ENCODE measurements at places on chromosomes 5 and 9.
A peak's percentile ranks its signal among the peaks of the same experiment; 100 is the strongest.

DNA sequence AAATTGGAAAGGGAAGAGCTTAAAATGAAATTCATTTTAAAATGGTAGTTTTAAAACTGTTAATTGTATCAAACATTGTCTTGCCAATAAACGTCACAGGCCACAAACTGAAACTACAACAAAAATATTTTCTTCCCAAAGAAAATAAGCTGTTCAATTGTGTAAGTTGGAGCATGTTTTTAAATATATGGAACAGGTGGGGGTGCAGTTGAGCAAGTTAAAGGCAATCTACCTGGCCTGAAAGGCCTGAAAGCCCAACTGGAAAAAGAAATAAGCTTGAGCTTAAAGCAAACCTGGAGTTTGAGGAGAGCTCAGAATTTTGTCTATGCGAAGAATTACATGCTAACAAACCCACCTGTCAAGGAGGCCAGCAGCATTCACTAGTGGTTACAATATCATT is 439.5 kb downstream of the ACTL7B start:
- no peak for DNase-seq

GRCh38 chr9:69085569-69086283 is 50.2 kb downstream of the FXN start:
- DNase-seq, result no peak

DNA sequence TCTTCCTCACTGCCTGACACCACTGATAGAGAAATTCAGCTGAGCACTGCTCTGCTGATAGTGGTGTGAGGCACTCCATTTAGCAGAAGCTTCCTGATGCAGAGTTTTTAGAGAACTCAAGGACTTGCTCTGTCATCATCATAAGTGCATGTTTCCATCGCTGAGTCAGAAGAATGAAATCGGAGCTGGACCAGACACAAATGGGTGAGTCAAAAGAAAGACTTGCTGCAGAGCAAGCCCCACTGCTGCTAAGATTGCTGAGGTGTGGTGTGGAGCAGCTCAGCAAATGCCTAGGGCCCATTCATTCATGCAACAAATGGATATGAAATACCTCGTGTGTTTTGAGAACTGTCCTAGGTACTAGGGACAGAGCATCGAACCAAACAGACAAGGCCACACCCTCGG is 410.2 kb upstream of the SLC30A5 start:
- no peak for DNase-seq

- DNase-seq, result no peak
These were observed 9.5 kb downstream of the SIL1 start for GRCh38 chr5:139188558-139189270.

DNA sequence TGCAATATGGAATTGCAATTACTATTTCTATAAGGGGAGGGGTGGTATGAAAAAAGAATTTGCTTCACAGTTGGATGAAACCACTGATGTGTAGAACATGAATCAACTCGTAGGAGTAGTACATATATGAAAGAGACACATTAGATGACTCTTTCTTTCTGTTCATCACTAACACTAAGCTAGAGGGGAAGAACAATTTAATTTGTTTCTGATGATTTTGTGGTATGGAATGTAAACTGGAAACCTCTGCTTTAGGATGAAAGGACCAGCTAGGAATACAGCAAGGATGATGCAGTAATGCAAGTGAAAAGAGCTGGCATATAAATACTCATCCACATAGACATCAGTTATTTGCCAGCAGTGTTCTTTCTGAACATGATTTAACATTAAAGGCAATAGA is 113.4 kb downstream of the PAPPA start:
- DNase-seq, result no peak

GRCh38 chr9:91495450-91495849 is 71.8 kb upstream of the NFIL3 start:
- DNase-seq, result no peak

DNA sequence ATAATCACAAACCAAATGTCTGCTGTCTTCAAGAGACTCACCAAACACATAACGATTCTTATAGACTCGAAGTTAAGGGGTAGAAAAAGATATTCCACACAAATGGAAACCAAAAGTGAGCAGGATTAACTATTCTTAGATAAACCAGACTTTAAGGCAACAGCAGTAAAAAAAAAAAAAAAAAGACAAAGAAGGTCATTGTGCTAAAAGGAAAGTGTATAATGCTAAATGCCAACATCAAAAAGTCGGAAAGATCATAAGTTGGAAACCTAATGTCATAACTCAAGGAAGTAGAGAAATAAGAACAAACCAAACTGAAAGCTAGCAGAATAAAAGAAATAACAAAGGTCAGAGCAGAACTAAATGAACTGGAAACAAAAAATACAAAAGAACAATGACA is 714.6 kb downstream of the SEMA5A start:
- DNase-seq, result no peak

DNA sequence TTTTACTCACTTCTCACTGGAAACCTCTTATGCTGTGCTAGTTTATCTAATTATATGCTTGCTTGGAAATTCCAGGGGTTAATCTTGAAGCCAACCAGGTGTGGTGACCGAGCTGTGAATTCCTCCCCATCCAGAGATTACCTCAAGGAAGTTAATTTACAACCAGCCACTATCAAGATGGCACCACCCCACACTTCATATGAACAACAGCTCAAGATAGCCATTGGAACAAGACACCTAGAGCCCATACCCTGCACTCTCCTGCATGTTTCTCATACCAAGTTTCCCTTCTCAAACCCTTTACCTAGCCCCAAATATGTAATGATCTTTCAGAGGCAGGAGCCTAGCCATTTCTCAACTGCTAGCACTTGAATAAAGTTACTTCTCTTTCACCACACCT is 2156.9 kb upstream of the C9orf72 start:
- no peak for DNase-seq

DNA sequence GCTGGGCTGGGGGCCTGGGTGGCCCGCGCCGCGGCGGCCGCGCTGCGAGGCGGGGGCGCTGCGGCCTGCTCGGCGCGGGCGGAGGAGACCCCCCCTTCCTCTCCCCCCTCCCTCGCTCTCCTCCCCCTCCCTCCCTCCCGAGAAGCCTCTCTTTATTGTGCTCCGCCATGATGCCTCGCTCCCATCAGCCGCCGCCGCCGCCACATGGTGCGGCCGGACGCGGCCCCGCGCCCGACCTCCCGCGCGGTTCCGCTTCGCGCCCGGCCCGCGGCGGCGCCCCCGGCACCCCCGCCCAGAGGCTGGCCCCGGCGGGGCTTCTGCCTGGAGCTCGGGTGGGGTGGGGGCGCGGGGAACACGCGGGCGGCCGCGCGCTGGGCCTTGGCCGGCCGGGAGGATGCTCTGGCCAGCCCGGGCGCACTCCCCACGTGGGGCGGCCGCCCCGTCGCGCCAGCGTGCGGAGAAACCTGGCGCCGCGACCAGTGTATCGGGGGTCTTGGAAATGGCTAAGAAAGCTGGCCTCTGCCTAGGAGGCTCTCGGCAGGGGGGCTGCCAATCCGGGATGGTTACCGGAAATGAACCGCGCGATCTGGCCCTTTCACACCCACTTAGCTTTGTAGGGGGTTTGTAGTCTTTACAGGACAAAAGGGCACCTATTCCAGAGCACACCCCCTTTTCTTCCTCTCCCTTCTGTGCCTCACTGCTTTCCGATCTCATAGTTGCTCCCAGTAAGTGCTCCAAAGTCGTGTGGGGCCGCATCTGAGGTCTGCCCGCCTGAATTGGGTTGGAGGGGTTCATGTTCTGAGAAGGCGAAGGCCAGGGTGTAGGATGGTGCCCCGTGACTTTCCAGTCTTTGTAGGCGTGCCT is 1.0 kb downstream of the SET start:
- peak; percentile 24 for DNase-seq

- no peak for DNase-seq
These were observed 8.2 kb downstream of the BNIP1 start for GRCh38 chr5:173152547-173152946.

DNA sequence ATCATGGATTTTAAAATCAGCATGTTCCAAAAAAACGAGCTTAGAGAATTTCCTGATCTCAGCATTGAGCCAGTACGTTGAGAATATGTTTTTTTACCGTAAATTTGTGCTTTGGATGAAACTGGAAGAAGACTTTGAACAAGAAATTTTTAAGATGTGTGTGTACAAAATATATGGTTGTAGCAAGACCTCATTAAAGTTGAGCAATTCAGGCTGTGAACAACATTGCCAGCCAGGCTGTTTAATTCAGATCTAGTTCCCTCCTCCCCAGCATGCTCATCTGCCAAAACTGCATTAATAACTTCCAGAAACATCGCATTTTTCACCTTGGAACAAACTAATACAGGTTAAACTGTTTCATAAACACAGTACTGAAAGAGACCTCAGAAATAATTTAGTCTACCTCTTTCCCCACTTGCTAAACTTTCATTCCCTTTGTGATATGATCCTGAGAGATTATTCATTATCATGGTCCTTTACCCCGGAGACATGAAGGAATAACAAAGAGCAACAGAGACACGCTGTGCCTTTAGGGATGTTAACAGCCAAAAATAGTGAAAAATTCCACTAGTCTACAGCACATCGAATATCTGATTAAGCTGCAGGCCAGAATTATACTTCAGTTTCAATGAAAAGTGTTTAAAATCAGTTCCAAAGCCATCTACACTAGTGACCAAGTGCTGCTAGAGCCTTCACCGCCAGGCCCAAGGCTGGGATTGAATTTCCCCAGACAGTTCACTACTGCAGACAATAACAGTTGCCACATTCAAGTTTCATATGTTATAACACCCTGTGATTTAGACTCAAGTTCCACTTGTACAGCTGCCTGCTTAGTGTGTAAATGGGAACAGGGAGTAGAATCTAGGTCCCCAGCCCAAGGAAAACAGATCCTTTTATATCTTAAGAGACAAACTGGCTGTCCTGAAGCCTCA is 89.6 kb downstream of the EFNA5 start:
- no peak for DNase-seq

DNA sequence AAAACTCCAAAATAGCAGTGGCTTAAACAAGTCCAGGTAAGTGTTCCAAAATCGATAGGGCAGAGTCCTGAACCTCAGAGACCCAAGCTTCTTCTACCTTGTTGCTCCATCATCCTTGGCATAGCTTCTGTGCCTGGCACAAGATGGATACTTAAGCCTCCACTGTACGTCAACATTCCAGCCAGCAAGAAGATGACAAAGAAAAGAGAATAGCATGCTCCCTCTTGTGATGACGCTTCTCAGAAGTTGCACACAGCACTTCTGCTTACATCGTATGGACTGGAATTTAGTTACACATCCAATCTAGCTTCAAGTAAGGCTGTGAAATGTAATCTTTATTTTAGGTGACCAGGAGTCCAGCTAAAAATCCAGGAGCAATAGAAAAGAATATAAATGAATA is 227.4 kb downstream of the ESM1 start:
- DNase-seq, result no peak

DNA sequence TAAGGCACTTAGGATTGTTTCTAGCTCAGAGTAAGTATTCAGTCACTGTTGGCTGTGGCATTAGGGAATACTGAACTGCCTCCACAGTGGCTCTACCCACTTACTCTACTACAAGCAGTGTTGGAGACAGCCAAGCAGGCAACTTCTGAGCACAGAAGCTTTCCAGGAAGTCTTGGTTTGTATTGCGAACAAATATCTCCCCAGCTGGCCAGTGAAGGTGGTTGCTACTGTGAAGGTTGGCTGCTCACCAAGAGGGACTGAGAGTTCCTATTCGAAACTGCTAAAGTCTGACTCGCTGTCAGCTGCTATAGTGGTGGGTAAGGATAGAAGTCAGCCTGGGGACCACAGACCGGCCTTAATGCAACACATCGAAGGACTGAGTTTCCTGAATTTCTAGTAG is 319.1 kb downstream of the KIF4B start:
- no peak for DNase-seq

DNA sequence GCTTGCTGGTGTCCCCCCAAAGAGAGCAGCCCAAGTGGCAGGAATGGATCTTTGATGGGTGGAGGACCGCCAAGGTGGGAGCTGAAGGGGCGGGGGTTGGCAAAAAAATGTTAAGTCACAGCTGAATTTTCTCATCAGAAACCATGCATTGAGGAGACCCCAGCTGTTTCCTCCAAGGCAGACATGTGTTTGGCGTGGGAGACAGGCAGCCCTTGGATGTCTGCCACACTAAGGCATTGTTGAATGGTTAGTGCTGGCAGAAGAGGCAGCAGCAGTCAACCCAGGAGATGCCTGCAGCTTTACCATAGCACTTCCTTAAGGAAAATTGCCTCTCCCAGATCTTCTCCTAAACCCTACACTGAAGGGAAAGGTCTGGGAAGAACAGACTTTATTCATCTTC is 394.9 kb upstream of the CD180 start:
- no peak for DNase-seq

DNA sequence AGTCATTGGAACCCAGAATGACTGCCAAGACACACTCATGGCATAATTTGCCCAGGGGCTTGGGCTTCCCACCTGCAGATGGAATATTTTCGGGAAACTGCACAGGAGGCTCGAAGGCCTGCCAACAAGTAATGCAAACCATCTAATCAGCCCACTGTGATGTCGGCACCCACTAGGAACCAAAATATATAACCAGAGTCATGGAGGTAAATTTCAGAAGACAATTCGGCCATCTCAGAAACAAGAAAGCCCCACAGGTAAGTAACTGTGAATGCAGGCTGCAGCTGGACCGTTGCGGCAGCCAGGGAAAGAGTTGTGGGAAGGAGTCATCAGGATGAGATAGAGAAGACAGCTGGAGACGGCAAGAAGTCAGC is 264.4 kb downstream of the SYK start:
- no peak for DNase-seq

DNA sequence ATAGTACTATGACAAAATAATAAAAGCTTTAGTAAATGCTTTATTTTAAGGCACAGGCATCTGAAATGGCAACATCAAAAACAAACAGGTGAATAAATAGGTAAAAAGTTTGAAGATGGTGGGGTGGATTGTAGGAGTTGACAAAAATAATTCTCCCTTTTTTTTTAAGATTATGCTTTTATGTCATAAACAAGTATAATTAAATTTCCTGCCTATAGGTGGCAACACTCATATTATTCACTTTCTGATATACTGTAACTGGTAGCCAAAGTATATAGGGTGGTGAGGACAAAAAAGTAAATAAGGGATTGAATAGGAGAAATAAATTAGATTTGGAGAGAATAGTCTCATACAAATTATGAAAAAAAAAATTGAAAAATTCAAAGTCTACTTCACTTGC is 120.0 kb upstream of the ACOT12 start:
- DNase-seq, result no peak

DNA sequence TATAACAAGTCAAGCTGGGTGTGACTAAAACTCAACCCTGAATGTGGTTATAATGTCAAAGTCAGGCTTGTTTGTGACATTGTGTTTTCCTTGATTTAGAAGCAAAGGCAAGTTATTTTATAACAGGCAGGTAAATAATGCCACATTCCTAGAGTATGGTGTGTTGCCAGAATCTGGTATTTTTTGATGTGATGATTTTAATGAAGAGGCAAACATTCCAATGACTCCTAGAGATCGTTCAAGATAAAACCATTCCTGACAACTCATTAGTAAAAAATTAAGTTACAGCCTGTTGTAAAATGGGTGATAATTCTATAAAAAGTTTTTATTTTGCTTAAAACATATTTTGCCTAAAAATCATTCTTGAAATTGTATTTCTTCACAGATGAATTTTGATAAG is 60.0 kb downstream of the RAB14 start:
- DNase-seq, result no peak

GRCh38 chr9:114317665-114318357 is 5.1 kb upstream of the ORM1 start:
- no peak for DNase-seq

- DNase-seq, result no peak
These were observed 13.7 kb downstream of the IER5L start for GRCh38 chr9:129164246-129164930.

- no peak for DNase-seq
These were observed 102.2 kb upstream of the KLF4 start for GRCh38 chr9:107591781-107592180.
